NB4 (cell line): ENCODE measurements at places on chromosomes 5 and 9.

GRCh38 chr9:69308206-69308931, 16.6 kb upstream of the ENTREP1 start:
- DNase-seq, result no peak

DNA sequence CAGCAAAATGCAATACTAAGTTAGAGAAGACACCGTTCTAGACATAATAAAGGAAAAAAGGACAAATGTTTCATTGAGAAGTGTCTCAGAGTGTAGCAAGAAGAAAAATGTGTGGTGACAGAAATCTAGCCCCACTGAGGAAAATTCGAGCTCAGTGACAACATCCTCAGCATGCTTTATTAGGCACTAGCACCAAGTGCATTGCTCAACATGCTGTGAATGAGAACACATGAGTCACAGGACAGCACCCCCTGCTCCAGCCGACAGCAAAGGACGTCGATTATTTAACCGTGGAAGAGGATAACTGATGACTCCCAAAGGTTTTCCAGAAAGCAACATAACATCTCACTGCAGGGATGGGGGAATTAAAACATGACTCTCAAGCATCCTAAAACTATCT, 182.7 kb downstream of the GNAQ start:
- peak; percentile 84 for DNase-seq

GRCh38 chr5:178416919-178417318, 173.3 kb downstream of the COL23A1 start:
- DNase-seq, result no peak

DNA sequence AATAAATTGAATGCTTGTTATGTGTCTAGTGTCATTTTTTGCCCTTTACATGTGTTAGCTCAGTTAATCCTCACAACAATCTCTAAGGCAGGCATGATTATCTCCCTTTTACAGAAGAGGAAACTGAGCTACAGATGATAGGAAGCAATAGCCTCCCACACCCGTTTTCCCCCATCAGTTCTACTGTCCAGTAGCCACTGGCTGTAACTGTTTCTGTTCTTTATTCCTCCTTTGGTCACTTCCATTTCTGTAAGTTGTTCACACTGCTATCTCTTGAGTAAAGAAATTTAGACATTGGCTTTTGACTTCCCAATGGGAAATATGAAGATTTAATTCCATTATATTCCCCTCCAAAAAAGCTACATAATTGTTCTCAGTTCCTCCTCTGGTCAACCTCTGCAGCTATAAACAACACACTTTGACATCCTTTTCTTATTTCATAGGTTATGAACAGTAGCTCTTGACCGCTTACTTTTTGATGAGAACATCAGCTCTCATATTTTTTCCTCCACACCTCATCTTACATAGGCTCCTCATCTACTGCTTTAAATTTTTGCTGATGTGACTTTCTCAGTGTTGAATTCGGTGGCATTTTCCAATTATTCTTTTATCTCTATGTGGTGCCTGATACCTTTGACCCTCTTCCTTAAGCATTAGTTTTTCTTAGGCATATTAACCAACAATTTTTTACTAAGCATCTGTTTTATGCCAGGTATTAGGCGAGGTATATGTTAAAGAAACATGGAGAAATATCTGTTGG, 21.4 kb downstream of the SPZ1 start:
- DNase-seq, result no peak

DNA sequence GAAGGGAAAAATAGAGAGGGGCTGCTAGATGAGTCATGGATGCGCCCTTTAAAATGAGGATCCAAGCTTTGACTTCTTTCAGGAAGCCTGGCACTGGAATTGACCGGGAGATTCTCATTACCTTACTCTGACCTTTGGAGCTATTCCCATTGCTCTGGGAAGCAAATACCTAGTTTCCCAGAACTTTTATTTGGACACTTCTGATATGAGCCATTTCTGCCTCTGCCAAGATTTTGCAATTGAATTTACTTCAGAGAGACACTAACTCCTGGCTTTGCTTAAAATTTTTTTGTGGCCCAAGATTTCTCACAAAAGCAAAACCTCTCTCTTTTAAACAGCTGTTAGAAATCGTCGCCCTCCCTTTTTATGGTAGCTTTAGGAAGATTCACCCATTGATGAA, 15.7 kb upstream of the AGXT2 start:
- no peak for DNase-seq

DNA sequence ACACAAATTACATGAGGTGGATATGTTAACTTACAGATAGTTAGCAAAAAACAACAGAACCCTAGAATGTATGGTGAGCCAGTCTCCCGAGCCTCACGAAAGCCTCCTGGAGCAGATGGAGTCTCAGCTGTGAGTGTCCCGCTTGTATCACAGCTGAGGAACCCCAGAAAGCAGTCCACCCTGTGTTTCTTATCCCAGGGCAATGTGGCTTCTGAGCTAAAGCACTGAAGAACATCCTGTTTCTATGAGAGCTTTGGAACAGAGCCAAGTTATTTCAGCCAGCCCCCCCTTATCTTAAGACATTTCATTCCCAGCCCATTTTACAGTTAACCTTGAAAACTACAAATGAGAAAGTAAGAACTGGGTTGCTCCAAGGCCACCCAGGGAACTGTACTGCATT, 1220.9 kb upstream of the CDH6 start:
- DNase-seq, result no peak

DNA sequence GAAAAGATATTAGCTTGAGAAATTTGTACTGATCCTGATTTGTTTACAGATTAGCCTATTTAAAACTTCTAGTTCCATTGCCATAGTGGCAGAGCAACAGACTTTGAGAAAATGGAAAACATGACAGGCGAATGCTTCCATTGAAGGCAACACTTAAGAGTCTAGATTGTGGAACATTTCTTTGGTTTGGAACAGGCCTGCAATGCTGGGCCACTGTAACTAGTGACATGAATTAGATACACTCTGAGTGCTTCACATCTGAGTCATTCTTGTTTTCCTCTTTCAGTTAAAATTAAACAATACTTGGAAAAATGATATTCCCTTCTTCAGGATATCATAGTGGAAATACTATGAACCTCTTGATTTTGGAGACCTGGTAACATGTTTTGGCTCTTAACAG, 453.6 kb upstream of the TUSC1 start:
- no peak for DNase-seq

DNA sequence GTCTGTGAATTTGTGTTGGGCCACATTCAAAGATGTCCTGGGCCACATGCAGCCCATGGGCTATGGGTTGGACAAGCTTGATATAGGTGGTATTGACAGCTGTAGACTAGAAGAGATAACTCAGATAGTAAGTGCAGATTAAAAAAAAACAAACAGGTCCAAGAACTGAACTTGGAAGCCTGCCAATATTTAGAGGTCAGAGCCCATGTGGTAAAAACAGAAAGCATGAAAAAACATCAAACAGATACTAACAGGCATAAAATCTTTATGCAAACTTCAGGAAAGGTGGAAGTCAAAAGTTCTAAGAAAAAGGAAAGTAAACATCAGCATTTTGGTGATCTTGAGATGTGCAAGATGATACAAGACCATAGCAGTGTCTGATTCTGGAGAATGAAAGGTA, 155.1 kb upstream of the NR4A3 start:
- no peak for DNase-seq

DNA sequence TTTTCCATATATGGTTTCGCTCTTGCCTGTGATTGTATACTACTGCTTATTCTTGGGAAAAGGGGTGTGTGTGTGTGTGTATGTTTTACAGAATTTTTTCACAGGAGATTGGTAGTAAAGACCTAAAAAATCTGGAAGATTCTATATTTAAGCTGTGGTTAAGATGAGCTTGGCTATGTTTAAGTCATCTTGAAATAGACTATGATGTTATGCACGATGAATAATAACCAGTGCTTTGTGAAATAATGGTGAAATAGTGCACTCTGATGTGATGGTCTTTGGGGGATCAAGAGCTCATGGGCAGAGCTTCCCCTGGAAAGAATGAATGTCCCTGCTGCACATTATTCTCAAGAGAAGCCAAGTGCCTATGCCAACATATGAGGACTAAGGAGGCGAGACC, 301.0 kb downstream of the ACTL7B start:
- DNase-seq, result no peak

DNA sequence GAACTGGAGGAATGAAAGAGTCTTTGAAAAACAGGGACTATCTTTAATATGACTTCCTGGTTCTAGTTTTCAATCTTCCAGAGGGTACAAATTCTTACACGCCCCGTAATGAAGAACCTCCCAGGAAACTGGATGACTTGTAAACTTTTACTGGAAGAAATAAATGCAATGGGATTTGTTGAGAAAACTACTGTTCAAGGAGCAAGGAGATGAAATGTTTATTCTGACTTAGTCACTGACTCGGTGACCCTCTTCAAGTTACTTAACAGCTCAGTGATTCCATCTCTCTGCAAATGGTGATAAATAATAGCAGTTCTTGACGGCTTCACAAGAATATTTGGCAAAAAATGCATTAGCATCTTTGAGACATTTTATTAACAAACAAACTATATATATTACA, 858.6 kb downstream of the PTPRD start:
- DNase-seq, result no peak

- no peak for DNase-seq
These were observed 127.8 kb downstream of the SEC61B start for GRCh38 chr9:99349870-99350269.

GRCh38 chr9:98009936-98010335, 26.8 kb downstream of the ANP32B start:
- DNase-seq, result no peak

- DNase-seq, result peak; percentile 69
These were observed 16.7 kb downstream of the IFNB1 start for GRCh38 chr9:21060919-21061561.

GRCh38 chr5:116340799-116341198, 233.8 kb downstream of the SEMA6A start:
- no peak for DNase-seq

GRCh38 chr5:4758996-4759395, 381.1 kb upstream of the ADAMTS16 start:
- no peak for DNase-seq

GRCh38 chr9:125189011-125189360, 617 bp downstream of the PPP6C start:
- DNase-seq, result peak; percentile 55
